ENCODE measurements at places on chromosomes 13 and 19. TPM values are rescaled to one million over a fixed set of nuclear protein-coding genes. Genes with fewer than 3 reads are reported as not detected.

PINLYP gene
- 16.4 TPM for polyA plus RNA-seq

SYNE4 gene
- 9.8 TPM for polyA plus RNA-seq

DNA sequence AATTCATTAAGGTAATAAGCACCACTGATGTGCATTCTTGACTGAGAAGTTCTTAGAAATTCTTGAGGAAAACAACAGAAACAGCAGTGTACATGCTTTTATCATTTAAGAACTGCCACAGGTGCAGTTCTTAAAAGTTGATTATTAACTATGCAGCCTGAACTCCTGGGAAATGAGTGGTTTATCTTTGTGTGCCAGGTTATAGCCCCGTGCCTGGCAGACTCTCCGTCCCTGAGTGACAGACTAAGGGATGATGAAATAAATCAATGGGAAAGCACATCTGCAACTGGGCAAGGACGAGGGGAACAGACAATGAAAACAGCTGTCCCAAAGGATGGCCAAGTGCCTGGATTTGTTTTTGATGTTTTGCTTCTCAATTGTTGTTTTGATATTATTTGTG is 84.4 kb upstream of the SPATA13 start:
- peak; percentile 85 for DNase-seq

KL gene
- 3.9 TPM for polyA plus RNA-seq

DNA sequence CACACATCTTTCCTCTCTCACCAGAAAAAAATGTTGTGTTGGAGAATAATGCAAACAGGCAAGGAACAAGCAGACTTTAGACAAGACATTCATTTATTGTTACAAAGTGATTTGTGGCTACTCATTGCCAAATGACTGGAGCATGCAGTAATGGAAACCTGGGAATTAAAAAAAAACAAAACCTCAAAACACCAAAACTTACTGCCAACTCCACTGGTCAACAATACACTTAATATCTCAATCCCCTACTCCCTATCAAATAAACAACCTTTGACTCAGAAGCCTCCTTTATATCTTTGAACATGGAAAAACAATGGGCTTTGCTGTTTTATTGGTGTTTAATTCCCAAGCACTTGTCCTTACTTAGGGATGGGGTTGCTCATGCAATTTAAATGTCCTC is 112.8 kb downstream of the POSTN start:
- DNase-seq, result no peak

GRCh38 chr13:110306960-110307766 is at the start of the genes COL4A1 and COL4A2:
Gene COL4A1 (minus strand): TSS chr13:110307157. CDS start chr13:110307027, 130 bp downstream.
Gene COL4A2 (plus strand): TSS chr13:110307284. CDS start chr13:110307904, 620 bp downstream.
- DNase-seq, result peak; percentile 60

GRCh38 chr13:44436589-44437337 is 63.1 kb downstream of the SERP2 start:
- peak; percentile 95 for DNase-seq

DNA sequence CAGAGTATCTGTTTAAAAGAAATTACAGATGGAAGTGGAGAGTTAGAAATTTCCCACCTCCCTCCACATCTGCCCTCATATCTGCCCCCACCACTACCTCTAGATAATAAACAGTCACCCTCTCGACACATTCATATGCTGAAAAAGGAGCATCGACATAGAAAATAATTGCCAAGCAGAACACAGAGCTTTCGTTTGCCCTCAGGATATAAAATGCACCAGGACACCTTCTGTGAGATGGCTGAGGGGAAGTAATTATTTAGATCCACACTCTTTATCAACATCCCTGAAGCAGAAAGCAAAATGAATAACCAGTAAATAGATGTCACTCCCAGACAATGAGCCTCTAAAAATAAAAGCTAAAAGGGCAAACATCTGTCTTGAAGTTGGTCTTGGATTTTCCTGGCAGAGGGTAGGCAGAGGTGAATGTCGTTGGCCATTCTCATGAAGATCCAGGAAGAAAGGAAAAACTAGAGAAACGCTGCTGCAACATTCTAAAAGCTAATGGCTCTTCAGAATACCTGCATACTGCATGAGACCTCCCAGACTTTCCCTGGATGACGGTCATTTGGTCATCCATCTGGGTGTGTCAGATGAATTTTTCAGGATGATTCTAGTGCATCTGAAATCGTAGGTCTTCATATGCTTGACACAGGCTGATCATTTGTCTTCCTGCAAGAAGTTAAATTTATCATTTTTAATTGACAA is 527.5 kb downstream of the RFC3 start:
- DNase-seq, result no peak

KCNRG gene
- polyA plus RNA-seq, result 0.76 TPM

DNA sequence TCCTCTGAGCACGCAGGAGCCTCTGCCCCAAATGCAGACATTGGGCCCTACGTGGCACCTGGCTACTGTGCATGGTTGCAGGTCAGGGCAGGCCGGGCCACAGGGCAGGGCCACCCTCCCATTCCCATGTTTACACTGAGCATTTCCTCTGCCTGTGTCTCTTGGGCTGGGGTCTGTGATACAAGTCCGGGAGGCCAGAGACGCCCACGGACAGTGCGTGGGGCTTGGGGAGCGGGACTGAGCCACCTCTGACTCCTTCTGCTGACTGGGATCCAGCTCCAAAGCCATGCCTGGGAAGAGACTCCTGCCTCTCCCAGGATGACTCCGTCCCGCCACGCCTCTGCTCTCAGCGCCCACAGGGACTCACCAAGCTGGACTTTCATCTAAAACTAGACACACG is 18.8 kb downstream of the GAS6 start:
- no peak for DNase-seq

PSG6 gene
- not detected for polyA plus RNA-seq

DNA sequence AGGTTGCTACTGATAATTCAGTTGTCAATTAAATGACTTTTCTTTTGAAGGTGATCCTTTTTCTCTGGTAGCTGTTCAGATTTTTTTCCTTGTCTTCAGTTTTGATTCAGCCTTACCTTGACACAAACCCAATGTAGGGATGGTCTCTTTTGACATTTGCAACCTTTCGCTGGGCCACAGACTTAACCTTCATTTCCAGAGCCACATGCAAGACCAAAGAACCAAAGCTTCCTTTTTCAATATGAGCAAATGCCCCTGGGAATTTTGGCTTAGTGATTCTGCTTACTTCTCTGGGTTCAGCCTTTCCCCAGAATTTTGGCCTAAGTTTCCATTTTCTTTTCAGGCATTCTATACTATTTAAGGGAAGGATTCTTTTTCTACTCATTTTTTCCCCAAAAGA is 19.6 kb downstream of the SIGLEC5 start:
- DNase-seq, result no peak

GRCh38 chr13:77476456-77476855 is 59.0 kb upstream of the SCEL start:
- no peak for DNase-seq

DNA sequence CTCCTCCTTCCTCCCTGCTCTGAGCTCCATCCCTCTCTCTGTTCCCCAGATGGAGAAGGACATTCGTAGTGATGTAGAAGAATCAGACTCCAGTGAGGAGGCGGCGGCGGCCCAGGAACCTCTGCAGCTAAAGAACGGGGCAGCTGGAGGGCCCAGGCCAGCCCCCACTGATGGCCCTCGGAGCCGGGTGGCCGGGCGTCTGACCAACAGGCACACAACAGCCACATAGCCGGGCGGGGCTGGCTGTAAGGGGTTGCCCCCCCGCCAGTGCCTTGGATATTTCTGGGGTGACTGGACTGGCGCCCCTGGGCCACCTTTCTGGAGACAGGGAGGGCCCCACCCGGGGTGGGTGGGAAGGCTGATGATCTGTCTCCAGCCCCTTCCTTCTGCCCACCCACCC is 46.3 kb downstream of the CD320 start:
- DNase-seq, result no peak

- no peak for DNase-seq
Observed at GRCh38 chr19:40360708-40361241, 12.3 kb downstream of the PLD3 start.

GRCh38 chr13:94061301-94061700 is 418.2 kb downstream of the DCT start:
- DNase-seq, result no peak

NAT14 gene
- polyA plus RNA-seq, result 14.0 TPM

PSG2 gene
- not detected for polyA plus RNA-seq

DNA sequence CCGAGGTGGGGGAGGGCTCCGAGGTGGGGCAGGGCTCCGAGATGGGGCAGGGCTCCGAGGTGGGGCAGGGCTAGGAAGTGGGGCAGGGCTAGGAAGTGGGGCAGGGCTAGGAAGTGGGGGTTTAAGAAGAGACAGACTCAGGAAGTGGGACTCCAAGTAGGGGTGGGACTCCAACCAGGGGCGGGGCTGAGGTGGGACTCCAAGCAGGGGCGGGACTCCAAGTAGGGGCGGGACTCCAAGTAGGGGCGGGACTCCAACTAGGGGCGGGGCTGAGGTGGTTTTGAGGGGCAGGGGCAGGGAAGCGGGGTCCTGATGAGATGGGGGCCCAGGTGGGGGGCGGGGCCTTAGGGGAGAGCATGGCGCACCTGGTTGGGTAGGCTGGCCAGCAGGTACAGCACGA is 13.6 kb downstream of the CFD start:
- DNase-seq, result no peak

NALCN gene
- polyA plus RNA-seq, result 1.2 TPM

DNA sequence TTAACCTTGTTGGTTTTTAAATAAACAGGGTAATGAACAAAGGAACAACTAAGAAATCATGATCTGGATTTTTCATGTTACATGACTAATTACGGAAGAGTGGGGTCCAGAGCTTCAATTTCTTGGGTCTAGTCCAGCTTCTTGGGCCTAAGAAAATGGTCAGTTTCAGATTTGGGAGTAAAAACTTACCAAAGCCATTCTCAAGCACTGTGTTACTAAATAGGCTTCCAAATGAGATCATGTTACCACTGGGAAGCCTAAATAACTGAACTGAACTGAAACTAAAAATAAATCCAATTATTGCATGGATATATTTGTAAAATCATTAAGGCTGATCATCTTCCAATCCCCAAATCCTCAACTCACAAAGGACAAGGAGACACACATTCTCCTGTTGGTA is 13.9 kb downstream of the TBC1D4 start:
- no peak for DNase-seq

TNFRSF19 gene
- polyA plus RNA-seq, result 6.8 TPM

DNA sequence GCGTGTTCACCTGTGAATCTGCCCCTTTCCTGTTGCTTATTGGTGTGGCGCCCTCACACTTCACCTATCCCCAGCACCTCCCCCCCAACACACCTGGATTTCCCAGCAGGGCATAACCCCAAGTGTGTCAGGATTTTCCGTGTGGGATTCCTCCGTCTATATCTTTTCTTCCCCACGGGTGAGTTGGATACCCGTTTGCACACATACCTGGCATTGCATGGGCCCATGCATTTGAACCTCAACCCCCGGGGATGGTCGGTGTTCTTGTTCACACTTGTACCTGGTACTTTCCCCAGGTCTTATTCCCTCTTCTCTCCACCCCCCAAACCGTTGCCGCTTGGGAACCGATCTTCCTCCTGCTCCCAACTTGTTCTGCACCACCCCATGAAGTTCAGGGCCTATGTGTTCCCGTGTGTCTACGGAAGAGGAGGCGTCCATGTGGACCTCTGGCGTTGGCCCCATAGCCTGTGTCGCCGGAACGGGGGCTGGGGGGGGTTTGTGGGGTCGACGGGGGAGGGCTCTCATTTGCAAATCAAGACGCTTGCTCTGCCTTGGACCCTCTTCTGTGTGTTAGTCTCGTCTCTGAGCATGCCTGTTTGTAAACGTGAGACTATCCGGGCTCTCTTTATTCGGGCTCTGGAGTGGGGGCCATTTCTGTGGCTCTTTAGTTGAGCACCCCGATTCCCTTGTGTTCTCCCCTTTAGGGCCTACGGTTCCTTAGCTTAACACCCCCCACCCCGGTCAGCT is 1.7 kb downstream of the PRR12 start:
- DNase-seq, result no peak

DNA sequence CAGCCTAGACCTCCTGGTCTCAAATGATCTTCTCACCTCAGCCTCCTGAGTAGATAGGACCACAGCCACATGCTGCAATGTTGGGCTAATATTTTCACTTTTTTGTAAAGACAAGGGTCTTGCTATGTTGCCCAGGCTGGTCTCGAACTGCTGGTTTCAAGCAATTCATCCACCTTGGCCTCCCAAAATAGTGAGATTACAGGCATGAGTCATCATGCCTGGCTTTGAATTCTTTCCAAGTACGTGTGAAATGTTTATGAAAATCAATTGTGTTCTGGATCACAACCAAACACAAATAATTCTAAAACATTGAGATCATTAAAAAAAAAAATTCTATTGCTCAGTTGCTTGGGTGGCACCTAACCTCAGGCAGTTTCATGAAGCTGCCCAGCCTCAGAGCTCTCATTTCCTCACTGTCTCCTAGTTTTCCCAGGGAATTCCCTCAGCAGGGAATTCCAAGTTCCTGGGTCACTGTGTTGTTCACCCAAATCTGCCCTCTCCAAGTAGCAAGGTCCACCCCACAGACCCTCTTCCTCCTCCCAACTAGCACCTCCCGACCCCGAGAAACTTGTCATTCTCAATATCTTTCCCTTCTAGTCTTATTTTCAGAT is 44.8 kb downstream of the ING1 start:
- DNase-seq, result no peak

TPTE2 gene
- polyA plus RNA-seq, result 0.06 TPM

DNA sequence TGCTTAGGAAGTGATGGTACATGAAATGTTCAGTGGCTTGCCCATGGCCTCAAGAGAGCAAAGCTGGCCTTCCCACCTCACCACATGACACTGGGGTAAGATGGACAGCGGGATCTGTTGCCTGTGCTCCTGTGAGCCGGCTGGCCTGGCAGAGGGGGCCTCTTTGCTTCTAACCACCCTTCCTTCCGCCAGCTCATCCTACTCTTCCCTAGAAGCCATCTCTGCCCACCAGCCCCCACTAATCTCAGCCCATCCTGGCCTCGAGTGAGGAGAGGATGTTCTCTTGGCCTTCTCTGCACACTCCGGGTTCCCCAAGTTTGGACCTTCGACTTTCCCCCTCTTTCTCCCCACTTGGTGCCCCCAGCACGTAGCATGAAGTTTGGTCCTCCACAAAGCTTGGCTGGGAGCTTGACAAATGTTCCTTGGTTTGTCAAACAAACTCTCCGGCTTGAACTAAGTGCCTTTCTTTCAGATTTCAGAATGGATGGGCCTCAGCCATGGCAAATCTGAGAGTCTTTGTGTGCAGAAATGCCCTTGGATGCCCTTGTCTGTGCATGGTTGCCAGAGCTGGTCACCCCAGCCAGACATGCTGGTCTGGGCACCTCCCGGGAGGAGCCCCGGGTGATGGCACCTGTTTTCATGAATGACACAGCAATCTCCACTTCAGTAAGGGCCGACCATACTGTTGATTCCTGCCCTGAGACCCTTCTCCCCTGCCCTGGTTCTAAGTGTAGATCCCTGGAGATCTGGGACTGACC is 145.5 kb downstream of the URI1 start:
- no peak for DNase-seq

SLC39A3 gene
- 18.2 TPM for polyA plus RNA-seq

WDR87 gene
- polyA plus RNA-seq, result 0.01 TPM
